Hematopoietic multipotent progenitor cell (in vitro differentiated cells): ENCODE measurements at places on chromosomes 4 and X. TPM values are rescaled to one million over a fixed set of nuclear protein-coding genes. Genes with fewer than 3 reads are reported as not detected.

Gene KCND1
- 3.0 TPM for total RNA-seq

Gene CXorf49
- not detected for total RNA-seq

Gene TLL1
- not detected for total RNA-seq

Gene FAM53A
- 9.4 TPM for total RNA-seq

Gene L1CAM
- under 0.01 TPM for total RNA-seq

Gene DGKK
- not detected for total RNA-seq

Gene CDKL2
- 0.27 TPM for total RNA-seq

Gene GLRB
- 0.81 TPM for total RNA-seq

Gene NIPAL1
- total RNA-seq = under 0.01 TPM

Gene TMEM144
- 9.2 TPM for total RNA-seq

Gene TBC1D8B
- total RNA-seq = 1.1 TPM

Gene CCDC120
- 3.5 TPM for total RNA-seq

Gene EREG
- 165 TPM for total RNA-seq

Gene RTL5
- 4.6 TPM for total RNA-seq

Gene KIAA1210
- total RNA-seq = not detected

Gene GAGE12J
- total RNA-seq = not detected

Gene MAGEA3
- not detected for total RNA-seq

Gene OPHN1
- total RNA-seq = 2.4 TPM

Gene CLTRN
- total RNA-seq = 0.27 TPM

Gene MAGEA10
- total RNA-seq = not detected

Gene MFAP3L
- 3.2 TPM for total RNA-seq

Gene SYNPO2
- total RNA-seq = 0.27 TPM

Gene ADH7
- not detected for total RNA-seq

Gene CT45A5
- total RNA-seq = not detected

Gene MEPE
- not detected for total RNA-seq
